NCI-H345 (cell line): ENCODE measurements at places on chromosomes 3 and 15.

- DNase-seq: no peak
Measured at GRCh38 chr3:156518726-156519125, 36.2 kb downstream of the SSR3 start.

DNA sequence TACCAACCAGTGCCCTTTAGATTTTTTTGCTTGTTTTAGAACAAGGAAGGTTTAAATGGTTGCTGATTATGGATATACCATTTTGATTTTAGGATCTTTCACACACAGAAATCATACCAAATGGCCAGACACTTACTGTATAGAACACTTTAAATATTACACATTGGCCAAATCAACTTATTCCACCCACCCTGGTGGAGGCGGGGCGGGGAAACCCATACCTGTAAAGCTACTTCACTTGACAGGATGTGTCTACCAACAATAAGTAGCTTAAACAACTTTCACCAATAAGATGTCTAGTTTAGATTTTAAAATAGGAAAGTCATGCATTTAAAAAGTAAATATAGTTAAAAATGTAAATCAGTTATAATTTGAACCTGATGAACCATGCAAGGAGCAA, 17.0 kb upstream of the SFMBT1 start:
- DNase-seq: no peak

DNA sequence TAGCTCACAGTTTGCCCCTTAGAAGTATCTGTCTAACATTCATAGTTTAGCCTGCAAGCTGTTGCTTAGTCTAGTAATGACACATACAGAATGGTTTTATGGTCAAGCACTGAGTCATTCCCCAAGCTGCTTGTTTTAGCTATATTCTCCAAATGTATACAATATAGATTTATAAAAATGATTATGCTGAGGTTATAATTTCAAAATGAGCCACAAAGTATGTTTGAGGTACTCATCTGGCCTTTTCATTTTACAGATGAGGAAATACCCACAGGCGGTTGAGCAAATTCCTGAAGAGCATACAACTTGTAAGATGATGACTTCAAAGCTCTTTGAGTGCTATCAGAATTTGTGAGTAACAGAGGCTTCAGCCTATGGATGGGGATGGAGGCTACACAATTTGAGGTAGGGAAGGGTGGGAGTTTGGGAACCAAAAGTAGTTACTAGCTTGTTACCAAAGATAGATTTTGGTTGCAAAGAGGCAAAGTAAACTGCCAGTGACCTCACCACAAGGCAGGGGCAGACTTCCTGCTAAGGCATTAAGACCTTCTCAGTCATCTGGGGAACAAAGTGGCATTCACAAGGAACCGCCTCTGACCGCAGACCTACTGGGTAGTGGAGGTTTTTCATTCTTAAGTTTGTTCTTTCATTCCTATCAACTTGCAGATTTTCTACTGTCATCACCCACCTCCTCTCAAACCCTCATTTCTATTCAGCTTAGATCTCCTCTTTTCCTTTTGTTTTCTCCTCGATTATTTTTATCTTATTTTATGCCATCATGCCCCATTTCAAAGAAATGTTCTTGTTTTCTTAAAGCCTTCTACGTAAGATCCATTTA, 257.2 kb upstream of the NECTIN3 start:
- no peak for DNase-seq

- peak; percentile 58 for DNase-seq
Measured at GRCh38 chr3:127784865-127785710, 37.2 kb downstream of the MGLL start.

- DNase-seq: no peak
Measured at GRCh38 chr3:24273491-24273890, 221.2 kb downstream of the THRB start.

- DNase-seq: peak; percentile 18
Measured at GRCh38 chr15:51492528-51492927, 130.0 kb downstream of the DMXL2 start.

DNA sequence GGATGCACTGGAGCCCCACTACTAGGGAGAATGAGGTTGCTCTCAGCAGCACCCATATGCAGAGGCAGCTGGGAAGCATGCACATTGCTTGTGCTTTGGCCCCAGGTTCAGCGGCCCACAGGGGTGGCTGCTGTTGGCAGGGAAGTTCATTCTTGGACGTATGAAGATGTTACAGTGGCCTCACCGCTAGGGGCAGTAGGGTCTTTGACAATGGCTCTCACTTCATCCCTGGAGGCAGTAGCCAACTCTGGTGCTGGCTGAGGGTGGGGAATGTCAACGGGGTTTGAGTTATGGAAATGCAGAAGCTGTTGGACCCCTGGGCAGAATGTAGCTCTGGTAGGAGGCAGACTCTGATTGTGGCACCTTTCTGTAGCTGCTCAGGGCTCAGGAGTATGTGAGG, 279.9 kb downstream of the SCAPER start:
- no peak for DNase-seq

- no peak for DNase-seq
Measured at GRCh38 chr3:95277613-95278012, 1214.8 kb downstream of the NSUN3 start.

- no peak for DNase-seq
Measured at GRCh38 chr3:2512881-2513280, 414.2 kb downstream of the CNTN4 start.

DNA sequence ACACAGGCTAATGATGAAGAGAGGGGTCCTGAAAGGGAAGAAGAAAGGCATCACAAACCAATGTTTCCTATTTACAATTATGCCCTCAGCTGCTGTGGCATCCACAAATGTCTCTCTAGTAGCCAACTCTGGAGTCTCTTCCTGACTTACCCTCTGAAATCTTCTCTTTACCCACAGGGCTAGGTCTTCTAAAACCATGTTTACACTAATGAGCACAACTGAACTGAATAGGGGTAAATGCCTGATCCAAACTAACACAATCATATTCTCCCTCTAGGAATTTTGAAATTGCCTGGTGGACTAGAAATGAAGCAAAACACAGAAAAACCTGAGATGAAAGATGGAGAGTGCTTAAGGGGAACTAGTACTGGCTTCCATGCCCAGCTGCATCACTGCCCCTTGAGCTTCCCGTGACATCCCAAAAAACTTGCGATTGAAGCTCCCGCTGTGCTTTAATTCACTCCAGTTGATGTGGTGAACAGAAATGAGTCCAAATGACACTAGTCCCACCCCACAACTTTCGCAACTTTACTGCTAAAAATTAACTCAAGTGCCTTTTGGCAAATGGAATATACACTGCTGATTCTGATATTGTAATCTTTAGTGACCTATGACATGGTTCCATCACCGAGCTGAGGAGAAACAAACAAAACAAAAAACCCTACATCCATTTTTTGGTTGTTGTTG, 32.8 kb downstream of the CFAP20DC start:
- DNase-seq: no peak
